ENCODE measurements at places on chromosomes 1 and 21. TPM values are rescaled to one million over a fixed set of nuclear protein-coding genes. Genes with fewer than 3 reads are reported as not detected.

The LRRC3 gene
- 6.6 TPM for total RNA-seq

The ACTA1 gene
- not detected for total RNA-seq

The TMCO2 gene
- total RNA-seq = not detected

The MAP1LC3C gene
- total RNA-seq = not detected

The GJA5 gene
- total RNA-seq = 4.6 TPM

The ENO1 gene
- 324 TPM for total RNA-seq

The DCST1 gene
- total RNA-seq = not detected

The ALX3 gene
- not detected for total RNA-seq

The STIL gene
- 0.54 TPM for total RNA-seq

The SPATA17 gene
- not detected for total RNA-seq

The CLIC4 gene
- 409 TPM for total RNA-seq

The CR1L gene
- total RNA-seq = not detected

The CSF3R gene
- 7.5 TPM for total RNA-seq

The ZFYVE9 gene
- total RNA-seq = 25.9 TPM

DNA sequence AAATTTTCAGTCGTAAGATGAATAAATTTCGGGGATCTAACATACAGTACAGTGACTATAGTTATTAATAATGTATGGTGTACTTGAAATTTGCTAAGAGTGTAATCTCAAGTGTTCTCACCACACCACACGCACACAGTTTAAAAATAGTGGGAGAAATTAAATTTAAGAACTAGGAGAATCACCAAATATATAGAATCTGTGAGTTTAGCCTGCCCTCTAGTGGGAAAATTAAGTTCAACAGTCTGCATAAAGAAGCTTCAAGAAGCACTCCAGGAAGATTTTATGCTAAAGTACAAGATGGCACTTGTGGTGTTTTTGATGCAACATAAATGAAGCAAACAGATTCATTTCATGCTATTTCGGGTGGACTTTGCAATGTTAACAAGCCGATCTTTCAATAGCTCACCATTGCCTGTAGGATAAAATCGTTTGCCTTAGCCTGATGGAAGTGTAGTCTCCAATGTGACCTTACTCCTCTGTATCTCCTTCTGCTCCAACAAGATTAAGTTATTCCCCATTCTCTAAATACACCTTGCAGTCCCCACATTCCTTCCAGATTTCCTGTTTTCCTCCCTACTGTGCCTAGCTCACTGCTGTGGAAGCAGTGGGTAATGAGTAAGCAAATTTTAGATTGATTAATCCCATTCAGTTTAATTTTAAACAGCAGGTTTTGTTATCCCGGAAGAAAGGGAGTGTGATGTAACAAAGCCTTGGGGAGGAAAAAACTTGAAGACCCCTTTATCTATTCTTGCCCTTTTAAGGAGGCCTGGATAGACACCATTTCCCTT lies 8.7 kb upstream of the PIK3C2B start:
- DNase-seq = no peak

DNA sequence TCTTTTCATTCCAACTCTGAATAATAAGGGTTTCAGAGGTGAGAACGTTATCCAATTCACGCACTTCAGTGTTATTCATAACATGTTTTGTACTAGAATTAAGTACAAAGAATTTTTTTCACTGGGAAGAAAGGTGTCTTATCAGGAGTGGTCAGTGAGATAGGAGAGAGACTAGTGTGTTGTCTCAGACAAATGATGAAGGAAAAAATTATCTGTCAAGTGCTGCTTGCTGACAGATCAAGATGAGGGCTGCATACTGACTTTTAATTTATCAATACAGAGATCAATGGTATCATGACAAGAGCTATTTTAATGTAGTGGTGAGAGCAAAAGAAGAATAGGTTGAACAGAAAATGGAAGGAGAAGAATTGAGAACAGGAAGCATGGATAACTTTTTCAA lies 402.4 kb downstream of the KCNT2 start:
- DNase-seq = no peak

GRCh38 chr21:15947677-15948076 lies 217.9 kb downstream of the USP25 start:
- no peak for DNase-seq

DNA sequence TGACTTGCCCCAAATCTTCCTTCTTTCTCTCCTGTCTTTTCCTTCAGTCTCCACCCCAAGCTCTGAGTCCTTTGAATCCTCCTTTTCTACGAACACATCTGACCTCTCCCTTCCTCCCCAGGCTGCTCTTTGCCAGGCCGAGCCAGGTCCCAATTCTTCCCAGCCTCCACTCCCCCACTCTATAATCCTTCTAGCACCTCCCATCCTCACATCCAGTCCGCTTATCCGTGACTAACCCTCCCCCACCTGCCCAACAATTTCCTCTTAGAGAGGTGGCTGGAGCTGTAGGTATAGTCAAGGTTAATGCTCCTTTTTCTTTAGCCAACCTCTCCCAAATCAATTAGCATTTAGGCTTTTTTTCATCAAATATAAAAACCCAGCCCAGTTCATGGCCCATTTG lies 9.5 kb upstream of the HPDL start:
- no peak for DNase-seq

GRCh38 chr1:230794871-230795605 lies 47.9 kb downstream of the CAPN9 start:
- DNase-seq = no peak

DNA sequence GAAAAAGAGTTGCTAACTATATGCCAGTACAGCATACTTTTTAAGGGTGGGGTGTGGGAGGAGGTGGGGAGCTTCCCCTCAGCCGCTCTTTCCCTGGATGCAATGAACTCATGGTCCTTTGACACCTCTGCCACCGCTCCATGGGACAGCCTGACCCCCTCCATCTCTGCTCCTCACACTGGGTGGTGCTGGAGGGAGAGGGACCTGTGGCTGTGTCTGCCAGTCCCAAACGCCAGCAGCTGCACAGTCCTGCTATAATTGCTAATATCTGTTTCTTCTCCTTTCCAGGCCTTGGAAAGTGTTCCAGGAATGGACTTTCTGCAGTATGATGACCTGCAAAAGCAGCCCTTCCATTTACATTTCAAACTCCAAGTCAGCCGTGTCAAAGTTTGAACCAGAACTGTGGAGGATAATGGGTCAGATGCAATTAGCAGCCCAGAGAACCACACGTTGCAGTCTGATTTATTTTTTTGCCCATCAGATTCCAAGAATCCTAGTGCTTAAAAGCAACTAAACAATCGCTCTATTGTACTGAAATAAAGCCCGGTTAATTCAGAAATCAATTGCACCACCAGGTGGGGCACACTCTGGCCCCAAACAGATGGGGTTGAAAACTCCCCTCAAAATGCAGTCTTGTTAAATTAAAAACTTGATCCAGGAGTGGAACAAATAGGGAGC lies 160.7 kb upstream of the LMO4 start:
- DNase-seq = no peak

DNA sequence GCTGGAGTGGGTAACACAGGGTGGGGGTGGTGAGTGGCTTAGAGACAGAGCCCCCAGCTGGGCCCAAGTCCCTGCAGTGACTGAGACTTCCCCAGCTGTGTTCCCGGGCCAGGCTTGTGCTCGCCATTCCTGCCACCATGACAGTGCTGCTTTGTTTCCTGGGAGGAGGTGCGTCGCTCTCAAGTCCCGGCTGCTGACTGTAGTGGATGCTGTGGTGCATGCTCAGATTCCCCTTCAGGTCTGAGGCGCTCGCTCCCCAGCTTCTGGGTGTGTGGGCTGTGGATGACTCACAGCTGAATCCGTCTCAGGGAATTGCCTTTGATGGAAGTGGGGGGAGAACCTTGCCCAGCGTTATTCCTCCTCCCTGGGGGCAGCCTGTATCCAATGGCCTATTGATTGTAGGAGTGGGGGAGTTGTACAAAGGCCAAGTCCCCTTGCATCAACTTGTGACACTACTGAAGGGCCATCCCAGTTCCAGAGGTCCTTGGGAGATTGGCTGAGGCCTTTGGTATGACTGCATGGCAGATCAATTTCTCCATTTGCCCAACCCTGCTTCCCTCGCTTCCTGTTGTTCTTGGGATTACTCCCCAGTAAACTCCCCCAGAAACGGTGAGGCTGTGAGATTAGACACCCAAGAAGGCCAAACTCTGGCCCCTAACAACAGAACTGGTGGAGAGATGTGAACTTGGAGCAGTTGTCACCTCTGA lies 17.8 kb upstream of the POU3F1 start:
- no peak for DNase-seq

GRCh38 chr1:154440036-154440804 lies 35.1 kb downstream of the IL6R start:
- DNase-seq = no peak

DNA sequence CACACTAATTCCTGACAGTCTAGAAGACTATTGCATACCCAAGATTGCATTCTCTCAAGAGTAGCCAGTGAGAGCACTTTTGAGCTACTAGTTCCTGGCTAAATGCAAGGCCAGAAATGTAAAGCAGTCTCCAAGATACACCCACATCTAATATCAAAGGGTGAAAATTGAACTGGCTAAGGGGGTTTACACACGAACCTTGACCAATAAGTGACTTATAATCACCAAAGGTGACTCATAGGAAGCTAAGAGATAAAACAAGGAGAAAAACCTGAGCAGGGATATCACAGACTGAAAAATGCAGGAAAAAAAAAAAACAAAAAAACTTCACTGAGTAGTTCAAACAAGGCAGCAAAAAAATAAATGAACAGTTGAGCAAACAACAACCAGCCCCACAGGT lies 172.2 kb upstream of the RRP15 start:
- no peak for DNase-seq

- peak; percentile 85 for DNase-seq
These were observed 19.8 kb downstream of the CTNNBIP1 start for GRCh38 chr1:9890224-9890731.

- no peak for DNase-seq
These were observed 254.2 kb upstream of the RRP15 start for GRCh38 chr1:218030846-218031245.

- DNase-seq = no peak
These were observed 68.6 kb upstream of the ANGPTL1 start for GRCh38 chr1:178939338-178940067.

GRCh38 chr1:61353797-61354406 lies 271.5 kb downstream of the NFIA start:
- DNase-seq = no peak

- DNase-seq = no peak
These were observed 203.7 kb upstream of the RUNX1 start for GRCh38 chr21:35252831-35253230.

- no peak for DNase-seq
These were observed 52.2 kb downstream of the NENF start for GRCh38 chr1:212484701-212485570.

DNA sequence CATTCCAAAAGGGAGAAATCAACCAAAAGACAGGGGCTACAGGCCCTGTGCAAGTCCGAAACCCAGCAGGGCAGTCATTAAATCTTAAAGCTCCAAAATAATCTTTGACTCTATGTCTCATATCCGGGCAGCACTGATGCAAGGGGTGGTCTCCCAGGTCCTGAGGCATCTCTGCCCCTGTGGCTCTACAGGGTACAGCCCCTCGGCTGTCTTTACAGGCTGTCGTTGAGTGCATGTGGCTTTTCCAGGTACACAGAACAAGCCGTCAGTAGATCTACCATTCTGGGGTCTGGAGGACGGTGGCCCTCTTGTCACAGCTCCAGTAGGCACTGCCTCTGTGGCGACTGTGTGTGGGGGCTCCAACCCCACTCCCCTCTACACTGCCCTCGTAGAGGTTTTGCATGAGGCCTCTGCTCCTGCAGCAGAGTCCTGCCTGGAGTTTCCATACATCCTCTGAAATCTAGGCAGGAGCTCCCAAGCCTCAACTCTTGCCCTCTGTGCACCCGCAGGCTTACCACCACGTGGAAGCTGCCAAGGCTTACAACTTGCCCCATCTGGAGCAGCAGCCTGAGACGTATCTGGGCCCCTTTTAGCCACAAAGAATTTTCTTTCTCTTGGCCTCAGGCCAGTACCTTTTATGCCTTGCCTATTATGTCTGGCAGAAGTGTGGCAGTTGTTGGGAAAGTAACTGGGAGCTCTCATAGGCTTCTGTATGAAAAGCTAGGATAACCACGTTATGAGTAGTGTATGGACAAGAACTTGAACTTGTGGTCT lies 52.5 kb downstream of the POU2F1 start:
- no peak for DNase-seq

DNA sequence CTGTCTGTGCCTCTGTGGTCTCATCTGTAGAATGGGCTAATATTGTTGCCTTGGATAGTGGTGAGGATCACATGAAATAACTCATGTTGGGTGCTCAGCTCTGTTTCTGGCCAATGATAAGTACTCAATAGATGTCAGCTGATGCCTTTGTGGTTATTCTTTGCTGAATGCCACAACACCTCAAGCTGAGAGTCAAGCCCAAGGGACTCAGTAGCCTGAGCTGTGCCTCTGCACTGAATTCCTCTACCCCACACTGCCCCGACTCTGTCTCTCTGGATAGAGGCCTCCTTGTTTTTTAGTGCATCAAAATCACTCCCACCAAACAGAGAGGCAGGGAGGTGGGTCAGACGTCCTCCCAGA lies 196.1 kb upstream of the VAMP3 start:
- no peak for DNase-seq

GRCh38 chr1:41898191-41898713 lies 20.5 kb downstream of the HIVEP3 start:
- no peak for DNase-seq

- no peak for DNase-seq
These were observed 11.1 kb upstream of the RASSF5 start for GRCh38 chr1:206496131-206496793.

DNA sequence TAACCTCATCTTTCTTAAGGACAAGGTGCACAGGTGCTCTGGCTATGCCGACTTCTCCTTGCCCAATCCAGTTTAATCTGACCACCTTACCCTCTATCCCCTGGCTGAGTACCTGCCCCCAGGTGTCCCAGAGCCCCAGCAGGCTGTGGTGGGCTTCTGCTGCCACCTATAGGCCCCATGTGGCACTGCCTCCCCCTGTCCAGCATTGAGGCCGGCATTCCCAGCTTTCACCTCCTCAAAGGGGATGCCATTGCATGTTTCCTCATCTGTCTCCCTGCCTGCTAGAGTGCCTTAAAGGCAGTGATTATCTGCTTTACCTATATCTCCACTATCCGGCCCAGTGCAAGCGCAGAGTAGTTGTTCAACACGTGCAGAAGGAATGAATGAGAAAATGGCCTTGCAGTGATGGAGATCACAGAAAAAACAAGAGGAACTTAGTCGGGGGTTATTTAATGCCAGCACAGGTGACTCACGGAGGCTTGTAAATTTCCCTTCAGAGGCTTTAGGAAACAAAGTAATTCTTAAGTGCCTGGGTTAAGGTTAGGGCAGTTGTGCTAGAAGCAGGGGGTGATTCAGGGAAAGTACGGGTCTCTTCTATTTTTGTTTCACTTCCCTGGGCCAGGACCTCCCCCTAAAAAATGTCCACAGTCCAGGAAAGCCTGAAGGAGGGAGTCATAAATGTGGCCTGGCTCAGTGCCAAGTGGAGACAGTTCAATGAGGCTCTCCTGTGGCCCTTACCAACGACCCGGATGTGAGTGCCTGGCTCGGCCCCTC lies 131.8 kb upstream of the NGF start:
- DNase-seq = no peak

GRCh38 chr1:23426828-23427227 lies 2.3 kb upstream of the TCEA3 start:
- no peak for DNase-seq

GRCh38 chr21:25583370-25584130 lies 23.7 kb downstream of the MRPL39 start:
- no peak for DNase-seq

All from sigmoid colon (tissue), 7 donors.